ENCODE measurements at places on chromosomes 6 and 20.

GRCh38 chr6:52829046-52829817 is 11.4 kb downstream of the GSTA5 start:
- no peak for DNase-seq

DNA sequence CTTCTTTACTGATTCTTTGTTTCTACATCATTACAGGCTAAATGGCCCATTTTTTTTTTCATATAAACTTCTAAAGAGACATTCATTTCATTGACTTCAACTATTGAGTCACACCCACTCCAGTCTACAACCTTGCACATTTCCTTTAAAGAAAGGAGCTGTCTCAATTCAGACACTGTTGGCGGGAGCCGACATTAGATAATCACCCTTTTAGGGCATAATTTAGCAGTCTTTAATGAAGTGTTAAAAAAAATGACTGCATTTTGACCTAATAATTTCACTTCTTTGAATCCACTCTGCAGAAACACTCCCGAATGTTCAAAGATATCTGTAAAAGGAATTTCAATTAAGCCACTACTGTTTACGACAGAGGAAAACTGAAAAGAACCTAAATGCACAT is 1.5 kb downstream of the EPM2A start:
- no peak for DNase-seq

DNA sequence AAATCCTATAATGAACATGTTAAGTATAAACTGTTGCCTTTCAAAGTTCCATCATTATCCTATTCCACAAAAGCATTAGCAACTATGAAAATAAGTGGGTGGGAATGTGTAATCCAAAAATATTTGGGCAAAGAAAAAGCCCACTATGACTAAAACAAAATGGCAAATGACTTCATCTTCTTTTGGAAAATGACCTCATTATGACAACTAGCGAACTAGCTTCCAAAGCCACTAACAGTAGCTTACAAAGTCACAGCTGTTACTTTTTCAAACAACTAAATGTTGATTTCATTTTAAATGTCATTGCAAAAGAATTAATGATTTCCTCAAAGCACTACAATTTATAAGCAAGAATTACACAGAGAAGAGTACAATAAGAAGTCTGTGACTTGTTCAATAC is 49.8 kb upstream of the RUNX2 start:
- DNase-seq = no peak

GRCh38 chr20:52864916-52865605 is 107.1 kb upstream of the TSHZ2 start:
- no peak for DNase-seq

GRCh38 chr20:51447097-51447764 is 95.3 kb downstream of the NFATC2 start:
- no peak for DNase-seq

DNA sequence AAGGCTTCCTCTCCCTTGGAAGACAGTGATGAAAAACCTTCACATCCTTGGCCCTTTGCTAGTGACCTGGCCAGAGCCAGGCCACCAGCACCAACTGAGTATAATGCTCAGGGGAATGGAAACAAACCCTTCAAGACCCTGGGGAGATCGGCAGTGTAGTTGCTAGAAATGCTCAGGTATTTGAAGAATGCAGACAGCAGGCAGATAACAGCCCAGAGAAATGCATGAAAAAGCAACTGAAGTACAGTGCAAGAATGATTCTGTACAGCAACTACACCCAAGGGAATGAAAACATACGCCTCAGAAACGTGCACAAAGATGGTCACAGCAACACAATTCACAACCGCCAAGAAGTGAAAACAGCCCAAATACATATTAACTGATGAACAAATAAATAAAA is 41.1 kb downstream of the PPP1R3G start:
- no peak for DNase-seq

DNA sequence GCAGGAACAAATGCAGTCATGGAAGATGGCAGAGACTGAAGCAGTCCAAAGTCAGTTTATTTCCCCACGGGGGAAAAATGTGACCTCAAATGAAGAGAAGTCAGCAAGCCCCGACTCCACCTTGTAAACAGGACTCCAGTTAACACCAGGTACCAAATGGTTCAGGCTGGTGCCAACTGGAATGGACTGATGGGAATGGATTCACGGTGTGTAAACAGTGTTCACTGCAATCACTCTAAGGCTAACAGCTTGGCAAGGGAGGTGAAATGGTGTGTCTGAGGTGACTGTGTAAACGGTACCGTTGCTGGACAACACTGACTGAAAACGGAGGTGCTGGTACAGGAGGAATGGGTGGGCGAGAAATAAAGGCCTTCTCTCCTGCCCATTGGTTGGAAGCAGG is 12.0 kb downstream of the PLAGL2 start:
- no peak for DNase-seq

- no peak for DNase-seq
Measured at GRCh38 chr6:109894181-109894580, 83.9 kb upstream of the GPR6 start.

GRCh38 chr20:8914421-8914820 is 154.5 kb upstream of the PLCB4 start:
- DNase-seq = no peak

GRCh38 chr6:641225-641985 is 15.5 kb downstream of the HUS1B start:
- no peak for DNase-seq

- DNase-seq = peak; percentile 58
Measured at GRCh38 chr20:22623211-22623610, 38.8 kb upstream of the FOXA2 start.

GRCh38 chr6:15293674-15294073 is 47.8 kb downstream of the JARID2 start:
- DNase-seq = no peak

- peak; percentile 25 for DNase-seq
Measured at GRCh38 chr6:46419576-46420002, 71.7 kb downstream of the RCAN2 start.

- DNase-seq = no peak
Measured at GRCh38 chr6:85063611-85064010, 299.2 kb upstream of the TBX18 start.

GRCh38 chr20:58774214-58774613 is 76.5 kb downstream of the GNAS-AS1 start:
- DNase-seq = no peak

DNA sequence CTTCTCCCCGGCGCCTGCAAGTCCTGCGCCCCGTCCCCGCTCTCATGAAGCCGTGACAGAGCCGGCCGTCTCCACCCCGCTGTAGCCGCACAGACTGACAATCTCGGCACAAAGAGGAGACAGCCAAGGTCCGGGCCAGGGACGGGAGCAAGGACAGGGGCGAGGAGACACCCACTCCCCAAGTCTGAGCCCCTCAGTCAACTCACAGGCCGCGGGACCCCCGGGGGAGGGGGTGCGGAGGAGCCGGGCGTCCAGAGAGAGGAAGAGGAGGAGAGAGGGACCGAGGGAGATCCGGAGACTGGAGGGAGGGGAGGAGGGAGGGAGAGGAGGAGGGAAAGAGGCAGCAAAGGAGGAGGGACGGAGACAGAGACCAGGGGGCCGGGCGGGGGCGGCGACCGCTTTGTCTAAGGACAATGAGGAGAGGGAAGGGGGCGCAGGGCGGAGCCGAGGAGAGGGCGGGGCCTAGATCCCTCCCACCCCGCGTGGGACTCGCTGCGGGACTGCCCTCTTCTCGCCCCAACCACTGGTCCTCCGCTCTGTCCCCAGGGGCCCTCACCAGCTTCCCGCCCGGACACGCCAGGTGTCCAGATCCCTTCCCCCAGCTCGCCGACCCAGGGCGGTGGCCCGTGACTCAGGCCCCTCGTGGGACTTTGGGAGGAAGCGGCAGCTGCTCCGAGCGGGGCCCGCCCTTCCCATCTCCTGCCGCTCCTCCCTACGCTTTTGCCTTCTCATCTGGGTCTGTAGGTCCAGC is 638 bp upstream of the PPP1R18 start:
- peak; percentile 34 for DNase-seq

- DNase-seq = peak; percentile 60
Measured at GRCh38 chr6:39166189-39166911, 51.4 kb upstream of the SAYSD1 start.

DNA sequence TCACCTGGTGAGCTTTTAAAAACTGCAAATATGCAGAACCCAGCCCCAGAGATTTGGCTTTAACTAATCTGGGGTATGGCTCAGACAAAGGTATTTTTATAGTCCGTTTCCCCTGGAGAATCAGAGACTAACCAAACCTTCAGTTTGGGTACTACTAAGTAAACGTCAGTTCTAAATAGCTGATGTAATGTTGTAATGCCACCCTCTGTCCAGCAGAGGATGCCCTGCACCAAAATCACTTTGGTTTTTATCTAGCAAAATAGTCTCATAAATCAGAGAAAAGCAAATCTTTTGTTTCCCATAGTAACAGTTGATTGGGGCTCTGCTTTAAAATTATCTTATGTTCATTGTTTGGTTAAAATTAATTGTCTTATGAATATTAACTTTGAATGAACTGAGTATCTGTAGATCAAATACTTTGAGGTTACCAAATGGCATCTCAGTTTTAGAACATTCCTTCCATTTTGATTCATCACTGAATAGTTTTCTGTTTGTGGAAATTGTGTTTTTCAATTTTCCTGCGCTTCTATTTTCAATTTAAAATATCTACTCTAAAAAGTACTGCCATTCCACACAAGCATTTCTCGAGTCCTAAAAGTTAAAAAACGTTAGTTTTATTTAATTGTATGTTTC is 278.3 kb upstream of the PLCB4 start:
- peak; percentile 47 for DNase-seq

- no peak for DNase-seq
Measured at GRCh38 chr20:3158968-3159431, 665 bp downstream of the FASTKD5 start.

- DNase-seq = peak; percentile 19
Measured at GRCh38 chr6:53103993-53104675, 38.9 kb downstream of the FBXO9 start.

GRCh38 chr20:22217712-22218352 is 366.5 kb downstream of the FOXA2 start:
- DNase-seq = no peak

GRCh38 chr6:37359039-37359438 is 5.3 kb downstream of the RNF8 start:
- no peak for DNase-seq

DNA sequence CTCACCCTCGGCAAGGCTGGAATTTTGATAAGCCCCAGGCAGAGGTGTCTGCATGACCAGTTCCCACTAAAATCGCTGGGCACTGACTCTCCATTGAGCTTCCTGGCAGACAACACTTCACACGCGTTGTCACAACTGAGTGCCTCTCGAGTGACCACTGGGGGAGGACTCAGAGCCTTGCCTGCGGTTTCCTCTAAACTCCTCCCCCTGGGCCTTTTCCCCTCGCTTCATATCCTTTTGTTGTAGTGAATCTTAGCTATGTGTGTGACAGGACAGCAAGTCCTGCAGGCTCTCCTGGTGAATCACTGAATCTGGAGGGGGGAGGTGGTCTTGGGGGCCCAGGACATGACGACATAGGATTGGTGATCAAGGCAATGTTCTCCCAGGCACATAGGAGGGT is 670.8 kb downstream of the PRKN start:
- DNase-seq = no peak

DNA sequence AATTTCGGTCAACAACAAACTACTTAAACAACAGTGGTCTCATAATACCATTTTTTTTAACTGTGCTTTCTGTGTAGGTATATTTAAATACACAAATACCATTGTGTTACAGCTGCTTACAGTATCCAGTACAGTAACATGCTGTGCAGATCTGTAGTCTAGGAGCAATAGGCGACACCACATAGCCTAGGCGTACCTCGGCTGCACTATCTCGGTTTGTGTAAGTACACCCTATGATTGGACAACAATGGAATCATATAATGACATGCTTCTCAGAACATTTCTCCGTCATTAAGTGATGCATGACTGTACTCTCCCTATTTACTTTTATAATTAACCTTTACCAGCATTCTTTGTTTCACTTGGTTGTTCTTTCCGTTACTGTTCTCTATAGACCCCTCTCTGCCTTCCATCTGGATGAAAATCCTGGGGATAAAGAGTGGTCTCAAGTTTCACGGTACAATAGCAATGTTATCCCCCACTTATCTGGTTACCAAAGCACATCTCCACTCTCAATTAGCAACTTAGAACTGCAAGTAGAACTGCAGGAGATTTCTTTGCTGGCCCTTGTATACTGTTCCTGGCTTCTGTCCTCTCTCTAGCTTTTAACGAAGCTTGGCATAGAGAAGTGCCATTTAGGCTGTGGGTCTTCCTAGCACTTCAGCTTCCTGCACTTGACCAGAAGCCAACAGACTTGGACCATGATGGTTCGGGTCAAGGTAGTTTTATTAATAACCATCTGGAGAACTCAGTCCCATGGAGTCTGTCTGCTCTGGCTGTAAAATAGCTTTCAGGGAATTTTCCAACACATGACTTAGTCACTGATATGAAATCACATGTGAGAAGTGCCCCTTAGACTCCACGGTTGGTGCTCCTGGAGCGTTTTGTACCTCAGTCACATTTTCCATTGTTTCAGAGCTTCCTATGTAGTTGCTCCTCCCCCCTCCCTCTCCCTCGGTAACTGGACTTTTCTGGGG is 80.4 kb upstream of the POPDC3 start:
- no peak for DNase-seq

DNA sequence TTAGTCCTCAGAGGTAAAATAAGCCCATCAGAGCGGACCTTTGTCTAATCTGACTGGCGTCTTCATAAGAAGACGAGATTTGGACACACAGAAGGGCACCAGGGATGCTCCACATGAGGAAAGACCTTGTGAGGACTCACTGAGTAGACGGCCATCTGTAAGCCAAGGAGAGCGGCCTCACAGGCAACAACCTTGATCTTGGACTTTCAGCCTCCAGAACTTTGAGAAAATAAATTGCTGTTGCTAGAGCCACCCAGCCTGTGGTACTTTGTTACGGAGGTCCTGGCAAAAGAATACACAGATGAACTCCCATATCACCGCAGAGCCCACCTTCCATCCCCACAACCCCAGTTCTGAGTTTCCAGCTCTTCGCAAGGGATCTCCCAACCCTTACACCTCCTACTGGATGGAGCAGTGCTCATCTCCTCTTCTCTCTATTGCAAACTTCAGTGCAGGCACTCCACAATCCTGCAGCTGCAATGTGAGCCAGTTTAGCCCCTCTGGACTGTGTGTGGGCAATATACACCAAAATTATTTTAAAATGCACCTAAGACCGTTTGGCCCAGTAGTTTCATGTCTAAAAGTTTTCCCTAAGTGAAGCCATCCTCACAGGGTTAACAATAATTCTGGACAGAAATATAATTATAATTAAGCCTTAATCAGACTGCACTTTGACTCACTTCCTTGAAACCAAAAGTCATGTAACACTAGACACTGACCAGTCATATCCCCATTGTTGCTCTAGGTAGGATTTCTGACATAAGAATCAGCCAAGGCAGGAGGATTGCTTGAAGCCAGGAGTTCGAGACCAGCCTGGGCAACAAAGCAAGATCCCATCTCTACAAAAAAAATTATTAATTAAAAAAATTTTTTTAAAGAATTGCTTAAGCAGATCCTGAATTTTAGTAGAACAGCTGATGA is 8.8 kb upstream of the TRIM31 start:
- no peak for DNase-seq

- DNase-seq = no peak
Measured at GRCh38 chr6:161637658-161638057, 363.8 kb upstream of the AGPAT4 start.

DNA sequence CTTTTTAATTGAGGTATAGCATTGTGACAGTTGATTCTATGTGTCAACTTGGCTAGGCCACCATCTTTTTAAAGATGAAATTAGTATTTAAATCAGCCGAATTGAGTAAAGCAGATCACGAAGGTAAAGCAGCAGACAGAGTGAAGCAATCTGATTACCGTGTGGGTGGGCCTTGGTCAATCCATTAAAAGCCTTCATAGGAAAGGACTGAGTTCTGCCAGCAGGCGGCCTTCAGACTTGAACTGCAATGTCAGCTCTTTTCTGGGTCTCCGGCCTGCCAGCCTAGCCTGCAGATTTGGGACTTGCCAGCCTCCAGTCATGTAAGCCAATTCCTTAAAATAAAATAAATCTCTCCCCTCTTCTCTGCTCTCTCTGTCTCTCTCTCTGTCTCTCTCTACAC is 22.4 kb upstream of the TGM2 start:
- no peak for DNase-seq
